ENCODE measurements at places on chromosomes 3 and 15.
A peak's percentile ranks its signal among the peaks of the same experiment; 100 is the strongest.

DNA sequence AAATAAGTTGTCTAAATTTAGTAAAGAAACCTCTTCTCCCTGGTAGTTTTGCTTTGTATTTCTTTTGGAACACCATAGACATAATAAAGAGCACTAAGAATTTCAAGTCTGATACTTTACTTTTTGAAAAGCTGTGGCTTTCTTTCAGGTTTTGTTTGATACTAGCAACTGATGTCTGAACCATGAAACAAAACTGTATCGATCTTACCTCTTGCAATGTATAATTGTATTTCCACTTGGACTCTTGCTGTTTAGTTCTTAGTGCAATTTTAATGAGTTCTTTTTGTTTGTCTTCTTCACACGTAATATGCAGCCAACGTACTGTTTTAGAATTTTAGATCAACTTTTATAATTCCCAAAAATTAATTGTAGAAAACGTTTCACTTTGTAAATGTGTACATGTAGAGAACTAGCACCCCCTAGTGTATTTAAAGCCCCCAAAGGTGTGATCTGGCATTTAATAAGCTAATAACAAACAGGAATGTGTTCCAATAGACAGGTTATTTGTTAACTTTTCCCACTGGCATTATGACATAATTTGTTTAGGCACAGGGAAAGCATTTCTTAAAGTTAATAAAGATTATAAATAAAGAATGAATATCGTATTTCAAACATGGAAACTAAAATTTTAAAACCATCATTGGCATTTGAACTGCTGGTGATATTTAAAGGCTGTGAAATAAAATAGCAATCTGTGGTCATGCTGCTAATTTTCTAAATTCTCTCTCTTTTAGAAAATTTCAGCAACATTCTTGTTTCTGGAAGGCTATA, 289.1 kb upstream of the DNAJC19 start:
- DNase-seq = no peak

DNA sequence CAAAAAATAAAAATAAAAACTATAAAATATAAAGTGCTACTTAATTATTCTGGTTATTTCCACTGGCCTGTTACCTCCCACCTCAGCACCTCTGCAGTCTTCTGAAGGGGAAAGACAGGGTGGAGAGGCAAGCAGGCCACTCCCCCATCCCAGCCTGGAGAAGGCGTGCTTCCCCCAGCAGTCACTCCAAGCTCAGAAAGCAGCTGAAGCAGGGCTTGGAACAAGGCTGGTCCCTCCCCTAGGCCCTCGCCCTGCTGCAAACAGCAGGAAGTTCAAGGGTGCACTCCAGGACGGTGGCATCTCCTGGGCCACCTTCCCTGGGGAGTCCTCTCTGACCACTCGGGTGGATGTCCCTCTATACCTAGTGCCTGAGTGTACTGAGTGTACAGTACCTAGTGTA, 21.4 kb downstream of the CACNA2D2 start:
- no peak for DNase-seq

DNA sequence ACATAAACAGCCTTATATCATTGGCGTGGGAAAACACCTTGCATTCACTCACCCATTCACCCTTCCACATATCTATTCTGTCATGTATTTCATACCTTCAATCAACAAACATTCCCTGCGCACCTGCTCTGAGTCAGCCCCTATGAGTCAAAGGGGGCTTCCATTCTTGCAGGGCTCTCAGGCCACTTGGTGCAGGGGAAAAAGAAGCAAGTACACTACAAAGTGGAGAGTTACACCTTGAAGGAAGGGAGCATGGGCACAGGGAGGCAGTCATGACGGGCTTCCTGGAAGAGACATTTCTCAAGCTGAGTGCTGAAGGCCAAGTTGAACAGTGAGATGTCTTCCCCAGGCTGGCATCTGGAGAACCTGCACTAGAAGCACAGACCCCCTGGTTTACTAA, 4.6 kb upstream of the AMOTL2 start:
- peak; percentile 67 for DNase-seq

GRCh38 chr3:197953881-197954280, 3.9 kb downstream of the RPL35A start:
- no peak for DNase-seq

DNA sequence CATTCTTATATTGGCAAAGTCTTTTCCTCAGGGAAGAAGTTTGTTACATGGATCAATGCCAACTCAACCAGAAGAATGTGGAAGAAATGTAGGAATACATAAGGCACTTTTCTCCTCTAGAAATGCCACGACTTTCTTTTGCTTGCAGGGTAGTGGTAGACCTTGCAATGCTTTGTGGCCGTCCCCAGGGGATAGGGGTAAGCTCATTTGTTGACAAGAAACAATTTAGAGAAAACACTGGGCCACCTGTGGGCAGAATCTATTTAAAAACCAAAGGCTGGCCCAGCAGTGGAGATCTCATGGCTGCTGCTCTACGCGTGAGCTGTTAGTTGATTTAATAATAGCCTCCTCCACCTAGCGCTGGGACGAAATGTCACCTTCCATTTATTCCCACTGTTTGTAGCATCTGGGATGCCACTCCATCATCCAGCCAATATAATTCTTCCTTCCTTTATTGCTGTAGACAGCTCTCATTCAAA, 64.6 kb upstream of the PFN2 start:
- DNase-seq = no peak

- DNase-seq = no peak
These were observed 18.4 kb upstream of the CMTM7 start for GRCh38 chr3:32373276-32373675.

DNA sequence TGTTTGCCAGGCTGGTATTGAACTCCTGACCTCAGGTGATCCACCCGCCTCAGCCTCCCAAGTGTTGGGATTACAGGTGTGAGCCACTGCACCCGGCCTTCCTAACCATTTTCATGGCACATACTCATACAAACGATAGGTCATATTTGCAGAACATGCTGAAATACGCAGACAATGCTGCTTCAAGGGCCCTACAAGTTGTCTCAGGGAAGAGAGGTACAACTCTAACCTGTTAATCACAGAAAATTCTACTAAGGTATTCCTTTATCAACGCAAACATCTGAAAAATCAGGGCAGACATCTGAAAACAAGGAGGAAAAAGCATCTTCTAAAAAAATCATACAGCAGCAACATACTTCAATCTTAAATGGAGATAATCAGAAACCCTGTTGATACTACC, 39.9 kb downstream of the RAF1 start:
- no peak for DNase-seq

DNA sequence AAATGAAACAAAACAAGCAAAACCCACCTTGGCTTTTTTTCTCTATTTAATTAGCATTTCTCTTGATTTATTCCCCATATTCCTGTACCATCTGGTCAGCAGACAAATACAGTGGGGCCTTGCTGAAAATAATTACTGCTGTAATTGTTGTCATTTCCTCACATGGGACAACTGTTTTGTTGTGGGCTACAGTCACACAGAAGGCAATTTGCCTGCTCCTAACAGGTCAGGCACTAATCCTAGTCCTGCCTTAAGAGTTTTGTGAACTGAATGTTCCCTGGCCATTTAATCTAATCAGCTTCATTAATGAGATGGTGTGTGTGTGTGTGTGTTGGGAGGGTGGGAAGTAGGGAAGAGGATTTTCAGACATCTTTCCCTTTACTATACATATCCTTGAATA, 11.6 kb downstream of the TRPC1 start:
- no peak for DNase-seq

DNA sequence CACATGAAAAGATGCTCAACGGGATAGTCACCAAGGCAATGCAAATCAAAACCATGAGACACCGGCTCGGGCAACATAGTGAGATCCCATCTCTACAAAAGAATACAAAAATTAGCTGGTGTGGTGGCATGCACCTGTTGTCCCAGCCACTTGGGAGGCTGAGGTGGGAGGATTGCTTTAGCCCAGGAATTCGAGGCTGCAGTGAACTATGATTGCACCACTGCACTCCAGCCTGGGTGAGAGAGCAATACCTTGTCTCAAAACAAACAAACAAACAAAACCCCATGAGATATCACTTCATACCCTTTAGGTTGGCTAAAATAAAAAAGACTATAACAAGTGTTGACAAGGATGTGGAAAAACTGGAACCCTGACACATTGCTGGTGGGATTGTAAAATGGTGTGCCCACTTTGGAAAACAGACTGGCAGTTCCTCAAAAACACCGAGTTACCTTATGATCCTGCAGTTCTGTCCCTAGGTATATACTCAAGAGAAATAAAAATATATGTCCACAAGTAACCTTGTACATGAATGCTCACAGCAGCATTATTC, 3.8 kb upstream of the PPARG start:
- no peak for DNase-seq

DNA sequence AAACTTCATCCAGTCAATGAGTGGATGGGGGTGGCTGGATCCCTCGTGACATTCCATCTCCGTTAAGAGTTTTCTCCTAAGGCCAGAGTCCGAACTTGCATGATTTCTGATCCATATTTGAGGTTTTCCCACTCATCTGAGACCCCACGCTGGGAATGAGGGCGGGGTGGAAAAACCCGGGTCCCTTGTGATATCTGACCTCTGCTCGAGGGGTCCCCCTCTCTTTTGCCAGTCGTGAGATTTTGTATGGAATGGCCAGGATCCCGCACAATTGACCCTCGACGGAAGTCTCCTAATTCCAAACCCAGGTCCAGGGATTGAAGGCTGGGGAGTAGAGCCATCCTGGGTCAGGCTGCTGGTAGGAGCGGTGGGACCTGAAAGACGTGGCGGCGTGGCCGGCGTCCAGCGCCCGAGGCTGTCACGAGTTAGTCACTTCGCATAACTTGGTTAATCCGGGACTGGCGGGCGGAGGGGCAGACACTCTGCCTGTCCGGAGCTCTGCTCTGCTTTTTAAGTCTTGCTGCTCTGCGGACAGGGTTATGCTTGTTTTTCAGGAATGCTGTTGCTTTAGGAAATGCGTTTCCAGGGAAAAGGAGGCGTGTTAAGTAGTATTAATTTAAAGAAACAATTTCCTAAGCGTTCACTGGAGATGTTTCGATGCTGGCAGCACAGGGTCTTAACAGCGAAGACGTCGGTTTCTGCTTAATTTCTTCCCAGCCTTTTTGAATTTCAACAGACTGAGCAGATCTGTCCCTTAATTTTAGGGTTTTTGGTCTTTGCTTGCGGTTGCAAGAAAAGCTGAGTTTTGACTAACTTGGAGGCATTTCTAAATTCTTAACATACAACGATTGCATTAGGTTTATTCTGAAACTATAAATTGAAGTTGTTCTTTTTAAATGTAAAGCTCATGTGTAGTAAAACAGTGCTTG, 69.7 kb upstream of the LRRFIP2 start:
- DNase-seq = peak; percentile 84

DNA sequence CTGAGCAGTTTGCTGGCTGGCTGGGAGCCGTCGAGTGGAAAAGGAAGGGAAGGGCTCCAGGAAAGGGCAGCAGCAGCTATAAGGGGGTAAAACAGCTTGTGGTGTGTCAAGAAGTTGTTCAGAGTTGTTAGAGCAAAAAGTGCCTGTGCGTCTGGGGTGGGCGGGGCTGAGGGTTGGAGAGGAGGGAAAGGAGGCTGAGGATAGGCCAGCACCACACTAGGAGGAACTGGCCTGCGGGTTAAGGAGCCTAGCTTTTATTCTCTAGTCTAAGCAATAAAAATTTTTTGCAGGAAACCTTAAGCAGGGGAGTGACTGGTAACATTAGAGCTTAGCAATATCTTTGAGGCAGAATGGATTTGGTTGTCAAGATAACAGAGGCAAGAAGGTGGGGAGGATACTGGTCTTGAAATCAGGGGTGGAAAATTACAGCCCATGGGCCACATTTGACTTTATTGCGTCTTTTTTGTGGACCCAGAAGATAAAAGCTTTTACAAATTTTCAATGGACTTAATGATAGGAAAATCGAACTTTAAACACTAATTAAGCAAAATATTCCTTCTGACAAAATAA, 134.5 kb upstream of the AADACL2 start:
- no peak for DNase-seq

GRCh38 chr3:101484805-101485620, 28.0 kb downstream of the SENP7 start:
- DNase-seq = peak; percentile 64

DNA sequence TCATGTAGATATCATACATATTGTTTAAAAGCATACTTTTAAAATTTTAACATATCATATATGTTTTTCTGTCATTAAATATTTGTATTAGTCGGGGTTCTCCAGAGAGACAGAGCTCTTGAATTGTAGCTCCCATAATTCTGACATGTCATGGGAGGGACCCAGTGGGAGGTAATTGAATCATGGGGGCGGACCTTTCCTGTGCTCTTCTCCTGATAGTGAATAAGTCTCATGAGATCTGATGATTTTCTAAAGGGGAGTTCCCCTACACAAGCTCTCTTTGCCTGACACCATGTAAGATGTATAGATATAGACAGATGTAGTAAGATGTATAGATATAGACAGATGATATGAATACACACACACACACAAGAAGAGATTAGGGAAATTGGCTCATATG, 161.2 kb upstream of the ABI3BP start:
- no peak for DNase-seq

DNA sequence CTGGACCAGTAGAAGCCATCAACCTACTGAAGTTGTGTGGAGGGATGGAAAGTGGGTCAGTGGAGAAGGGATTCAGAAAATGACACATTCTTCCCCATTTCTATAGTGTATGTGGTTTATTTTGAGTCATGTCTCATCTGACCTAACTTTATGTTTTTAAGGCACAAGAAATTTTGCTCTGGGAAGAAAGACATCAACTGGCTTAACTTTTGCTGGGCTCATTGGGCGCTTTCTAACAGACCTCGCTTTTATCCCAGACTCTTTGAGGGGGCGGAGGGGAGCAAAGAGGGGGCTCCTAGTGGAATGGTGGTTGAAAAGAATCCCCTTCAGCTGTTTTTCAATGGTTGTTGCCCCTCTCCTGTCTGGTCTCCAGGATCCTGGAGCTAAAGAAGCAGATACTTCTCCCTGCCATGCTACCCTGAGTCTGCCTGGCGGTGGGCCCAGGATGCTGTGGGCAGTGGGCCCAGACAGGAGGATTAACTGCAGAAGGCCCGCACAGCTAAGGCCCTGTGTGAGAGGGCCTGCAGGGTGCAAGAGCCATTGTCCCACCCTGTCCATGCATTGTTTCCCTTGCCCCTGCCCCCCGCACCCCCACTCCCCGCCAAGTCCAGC, 14.5 kb downstream of the CSRNP1 start:
- DNase-seq = no peak

GRCh38 chr3:189702066-189702646, 71.0 kb downstream of the TP63 start:
- DNase-seq = no peak

DNA sequence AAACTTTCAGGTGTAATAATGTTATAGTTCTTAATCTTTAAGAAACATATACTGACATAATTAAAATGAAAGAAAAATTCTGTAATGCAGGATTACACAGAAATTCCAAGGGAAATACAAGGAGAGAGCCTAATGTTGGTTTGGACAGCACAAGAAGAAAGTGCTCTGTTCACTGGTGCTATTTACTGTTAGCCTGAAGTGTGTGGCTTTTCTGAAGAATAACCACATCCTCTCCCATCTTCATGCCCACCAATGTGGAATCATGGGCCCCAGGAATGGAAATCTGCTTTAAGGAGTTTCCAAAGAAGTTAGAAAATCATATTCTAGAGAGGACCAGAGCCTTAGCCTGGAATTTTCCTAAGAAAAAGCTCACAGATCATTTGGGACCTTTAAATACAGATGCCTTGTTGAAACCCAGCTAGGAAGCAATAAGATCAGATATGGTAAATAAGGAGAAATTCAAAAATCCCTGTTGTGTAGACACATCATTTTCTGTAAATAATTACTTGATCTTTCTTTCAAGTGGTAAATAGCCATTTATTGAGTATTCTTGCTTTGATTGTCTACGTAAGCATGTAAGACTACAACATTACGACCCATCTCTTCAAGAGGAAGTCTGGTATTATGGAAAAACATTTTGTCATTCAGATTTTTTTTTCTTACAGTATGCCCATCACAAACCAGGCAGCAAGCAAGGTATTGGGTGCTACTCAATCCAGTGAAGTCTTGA, 10.3 kb upstream of the USP50 start:
- no peak for DNase-seq
